ENCODE measurements at places on chromosomes 7 and 10.

- DNase-seq: no peak
Observed at GRCh38 chr10:121527690-121528089, 70.6 kb downstream of the FGFR2 start.

DNA sequence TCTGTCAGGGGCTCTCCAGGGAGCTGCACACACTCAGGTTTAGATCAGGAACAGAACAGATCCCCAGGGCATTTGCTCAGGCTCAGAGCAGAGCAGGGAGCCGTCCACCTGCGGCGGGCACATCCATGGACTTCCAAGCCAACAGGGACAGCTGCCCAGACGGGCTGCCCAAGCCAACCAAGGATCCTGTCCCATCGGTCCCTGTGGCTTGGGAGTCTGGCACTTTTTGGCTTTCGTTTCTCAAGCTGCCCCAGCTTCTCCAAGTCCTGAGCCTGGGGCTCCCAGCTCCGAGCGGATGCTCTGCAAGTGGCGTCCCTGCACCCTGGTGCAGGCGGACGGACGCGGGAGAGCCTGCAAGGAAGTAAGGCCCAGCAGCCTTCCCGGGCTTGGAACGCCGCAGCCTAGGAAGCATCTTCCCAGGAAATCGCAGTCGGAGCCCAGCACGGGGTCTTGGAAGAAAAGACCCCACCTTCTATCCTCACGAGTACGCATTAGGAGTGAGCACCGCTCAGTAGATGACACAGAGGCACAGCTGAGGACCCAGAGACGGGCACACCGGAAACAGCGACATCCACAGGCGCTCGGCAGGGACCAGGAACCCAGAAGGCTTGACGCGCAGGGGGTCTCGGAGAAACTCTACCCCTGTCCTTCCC lies 6.0 kb downstream of the GPR146 start:
- DNase-seq: no peak

DNA sequence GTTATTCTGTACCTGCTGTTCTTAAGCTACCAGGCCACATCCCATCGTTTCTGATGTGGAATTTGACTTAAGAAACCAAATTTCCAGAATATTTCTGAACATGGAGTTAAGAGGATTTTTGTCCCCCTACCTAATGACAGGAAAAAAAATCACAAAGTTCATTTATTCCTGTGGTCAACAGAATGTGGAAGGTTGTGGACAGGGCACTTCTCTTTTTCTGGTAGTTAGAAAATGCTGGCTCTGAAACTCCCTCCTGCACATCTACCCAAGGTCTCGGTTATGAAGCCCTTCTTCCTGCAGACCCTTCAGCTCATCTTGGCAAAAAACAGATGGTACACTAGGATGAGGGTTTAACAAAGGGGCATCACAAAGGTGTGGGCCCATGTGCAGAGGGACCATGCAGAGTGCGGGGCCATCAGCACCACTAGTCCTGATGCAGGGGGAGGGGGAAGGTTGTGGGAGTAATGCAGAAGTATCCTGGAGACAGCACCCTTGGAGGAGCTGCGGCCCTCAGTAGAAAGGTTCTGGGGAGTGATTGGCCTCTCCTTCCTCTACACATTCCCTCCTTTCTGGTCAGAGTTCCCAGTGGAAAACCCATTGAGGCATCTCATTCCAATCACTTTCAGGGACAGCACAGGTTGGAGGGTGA lies 9.8 kb downstream of the ALOX5 start:
- no peak for DNase-seq

DNA sequence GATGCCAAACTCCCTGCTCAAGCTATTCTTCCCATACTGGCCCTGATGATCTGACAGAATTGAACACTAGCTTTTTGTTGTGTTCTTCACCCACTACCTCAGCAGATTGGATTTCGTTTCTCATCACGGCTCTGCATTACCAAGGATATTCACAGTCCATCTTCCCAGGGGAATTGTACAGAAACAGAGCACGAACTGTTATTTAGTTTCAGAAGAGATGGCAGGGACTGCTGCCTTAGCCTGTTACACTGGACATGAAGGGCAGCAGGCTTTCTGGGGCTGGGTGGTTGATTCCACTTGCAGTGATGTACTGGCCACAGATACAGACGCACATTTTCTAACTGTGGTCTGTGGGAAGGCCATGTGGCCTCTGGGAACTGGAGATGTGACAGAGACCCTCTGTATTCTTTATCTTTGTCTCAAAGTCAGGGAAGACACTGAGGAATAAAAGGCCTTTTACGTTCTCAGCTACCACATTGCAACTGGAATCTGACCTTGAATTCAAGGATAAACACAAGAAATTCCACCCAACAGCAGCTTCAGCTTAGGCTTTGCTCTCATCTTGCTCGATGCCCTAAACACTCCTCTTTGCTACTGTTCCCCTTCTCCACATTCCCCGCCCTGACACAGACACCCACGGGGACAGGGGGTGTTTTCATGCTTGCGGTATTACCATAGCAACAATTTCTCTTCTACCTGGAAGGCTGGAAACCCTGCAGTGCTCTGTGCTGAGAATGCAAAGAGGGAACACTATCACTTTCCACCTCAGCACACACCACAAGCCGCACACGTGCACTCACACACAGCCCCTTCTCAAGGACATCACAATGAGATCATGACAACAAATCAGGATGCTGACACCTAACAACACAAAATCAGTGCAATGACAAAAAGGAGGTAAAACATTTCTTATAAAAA lies 81.7 kb downstream of the RNF216 start:
- DNase-seq: peak; percentile 73

- DNase-seq: no peak
Observed at GRCh38 chr7:85509476-85509875, 322.6 kb upstream of the SEMA3D start.

DNA sequence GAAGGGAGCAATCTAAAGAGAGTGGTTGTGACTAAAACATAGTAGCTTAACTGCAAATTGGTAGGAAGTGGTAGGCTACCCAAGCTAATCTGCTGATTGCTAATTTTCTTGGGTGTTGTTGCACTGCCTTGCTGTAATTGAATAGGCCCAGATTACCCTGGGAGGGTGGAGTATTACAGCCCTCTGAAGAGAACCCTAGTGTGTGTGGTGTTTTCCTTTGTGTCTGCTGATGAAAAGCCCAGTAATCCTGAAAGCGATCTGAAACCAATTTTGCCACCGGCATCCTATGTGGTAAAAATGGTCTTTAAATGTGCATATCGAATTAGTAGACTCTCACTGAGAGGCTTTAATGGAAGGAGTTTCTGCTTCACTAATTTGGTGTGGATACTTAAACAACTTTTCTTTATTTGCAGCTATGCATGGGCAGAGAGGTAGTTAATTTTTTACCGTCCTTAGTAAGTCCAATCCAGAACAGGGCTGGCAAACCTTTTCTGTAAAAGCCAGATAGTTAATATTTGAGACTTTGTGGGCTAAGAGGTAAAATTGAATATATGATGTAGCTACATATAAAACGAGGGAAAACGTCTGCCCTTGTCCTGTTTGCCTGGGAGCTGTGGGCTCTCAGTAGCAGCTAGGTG lies 92.5 kb downstream of the CSTF2T start:
- no peak for DNase-seq

DNA sequence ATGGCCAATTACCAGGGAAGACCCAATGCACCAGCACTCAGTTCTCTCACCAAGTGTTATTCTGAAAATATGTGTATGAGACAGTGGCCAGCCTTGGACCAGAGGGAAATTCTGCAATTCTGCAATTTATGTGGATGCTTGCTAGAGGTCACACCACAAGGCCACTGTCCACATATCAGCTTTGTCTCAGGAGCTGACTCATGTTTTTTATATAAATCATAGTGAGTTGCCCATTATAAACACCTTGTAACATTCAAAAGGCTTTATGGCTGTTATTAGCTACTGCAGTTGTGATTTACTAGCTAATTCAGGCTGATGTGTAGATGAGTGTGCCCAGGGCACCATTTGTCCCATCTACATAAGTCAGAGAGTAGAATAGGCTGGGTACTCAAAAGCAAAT lies 649.0 kb downstream of the LRMDA start:
- DNase-seq: no peak

GRCh38 chr7:84104826-84105225 lies 89.8 kb downstream of the SEMA3A start:
- no peak for DNase-seq

- no peak for DNase-seq
Observed at GRCh38 chr7:2651336-2651735, 19.6 kb downstream of the TTYH3 start.

- no peak for DNase-seq
Observed at GRCh38 chr10:86862373-86862772, 95.0 kb downstream of the MMRN2 start.

- no peak for DNase-seq
Observed at GRCh38 chr10:87064651-87065050, 30.0 kb downstream of the GLUD1 start.

DNA sequence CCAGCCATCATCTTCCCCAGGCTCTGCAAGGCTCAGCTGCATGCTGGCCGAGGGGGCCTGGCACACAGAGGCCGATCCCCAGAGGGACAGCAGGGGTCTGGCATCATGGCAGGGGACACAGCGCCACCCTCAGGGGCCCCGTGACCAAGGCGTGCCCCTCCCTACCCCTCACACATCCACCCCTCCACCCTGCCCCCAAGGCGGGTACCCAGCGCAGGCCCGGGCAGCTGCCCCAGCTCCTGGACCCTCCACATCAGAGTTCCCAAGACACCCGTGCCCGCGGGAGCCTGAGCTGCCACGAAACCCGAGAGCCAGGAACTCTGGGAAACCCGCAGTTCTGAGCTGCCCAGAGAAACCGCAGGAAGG lies 46.5 kb upstream of the TNRC18 start:
- no peak for DNase-seq

DNA sequence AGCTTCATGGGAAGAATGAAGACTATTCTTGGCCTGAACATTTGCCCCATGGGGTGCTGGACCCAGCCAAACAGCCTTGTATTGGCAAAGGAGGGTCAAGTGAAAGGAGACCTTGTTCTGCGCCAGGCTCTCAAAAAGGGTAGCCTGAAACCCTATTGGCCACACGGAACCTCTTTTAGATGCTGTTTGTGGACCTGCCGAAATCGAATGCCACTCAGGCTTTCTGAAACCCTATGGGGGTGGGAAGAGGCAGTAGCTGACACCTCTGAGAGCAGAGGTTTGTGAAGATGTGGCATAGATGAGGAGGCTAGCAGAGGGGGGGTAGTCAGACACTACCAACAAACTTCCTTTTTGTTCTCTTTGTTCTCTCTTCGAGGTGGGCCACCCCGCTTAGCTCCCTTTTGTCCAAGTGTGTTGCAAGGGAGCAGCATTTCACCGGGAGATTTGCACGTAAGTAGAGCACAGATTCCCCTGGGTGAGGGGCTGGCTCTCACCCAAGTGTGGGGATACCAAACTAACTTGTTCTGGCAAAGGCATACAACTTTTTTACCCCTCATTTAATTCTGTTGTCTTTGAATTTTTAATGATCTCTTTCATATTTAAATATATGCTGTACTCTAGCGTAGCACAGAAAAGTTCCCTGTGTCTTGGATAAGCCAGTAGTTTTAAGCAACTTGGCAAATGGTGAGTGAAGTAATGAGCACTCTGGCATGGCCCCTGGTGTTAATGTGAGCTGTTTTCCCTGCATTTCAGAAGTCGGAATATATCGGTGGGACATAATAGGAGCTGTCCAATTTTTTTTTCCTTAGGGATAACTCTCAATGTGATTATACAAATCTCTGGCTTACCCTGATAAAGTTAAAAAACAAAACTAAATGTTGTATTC lies 107.7 kb downstream of the SEPTIN7 start:
- no peak for DNase-seq

DNA sequence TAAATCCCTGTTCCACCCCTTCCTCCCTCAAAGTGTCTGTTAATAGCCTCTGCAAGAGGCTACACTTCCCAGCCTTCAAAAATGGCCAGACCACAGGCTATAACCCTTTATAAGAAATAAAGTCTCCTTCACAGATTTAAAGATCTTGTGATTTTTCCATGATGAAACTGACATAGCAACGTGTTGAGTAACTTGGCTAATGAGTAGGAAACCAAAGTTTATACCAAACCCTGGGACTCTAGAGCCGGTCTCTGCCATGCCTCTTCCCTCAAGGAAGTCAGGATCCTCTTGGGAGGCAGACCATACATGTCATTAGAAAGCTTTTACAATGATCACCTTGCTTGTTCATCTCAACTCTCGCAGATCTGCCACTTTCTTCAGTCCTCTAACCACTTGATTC lies 44.4 kb downstream of the GRM8 start:
- DNase-seq: no peak

DNA sequence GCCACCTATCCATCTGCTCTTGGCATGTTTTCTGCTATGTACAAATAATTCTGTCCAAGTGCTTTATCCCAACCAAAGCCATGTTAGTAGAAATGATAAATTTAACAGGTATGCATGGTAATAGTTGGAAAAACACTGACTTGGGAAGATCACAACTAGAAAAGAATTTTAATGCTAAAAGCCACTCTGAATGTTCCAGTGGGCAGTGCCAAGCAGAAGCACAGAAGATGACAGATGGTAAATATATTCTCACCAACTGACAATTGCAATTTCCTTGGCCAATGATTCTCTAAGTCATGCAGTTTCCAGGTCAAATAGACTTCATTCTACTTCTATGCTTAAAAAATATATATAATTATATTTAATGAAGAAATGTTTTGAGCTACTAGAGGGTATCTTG lies 83.6 kb upstream of the SEMA3C start:
- DNase-seq: no peak

- DNase-seq: no peak
Observed at GRCh38 chr7:110762546-110763225, 328.2 kb upstream of the LRRN3 start.

DNA sequence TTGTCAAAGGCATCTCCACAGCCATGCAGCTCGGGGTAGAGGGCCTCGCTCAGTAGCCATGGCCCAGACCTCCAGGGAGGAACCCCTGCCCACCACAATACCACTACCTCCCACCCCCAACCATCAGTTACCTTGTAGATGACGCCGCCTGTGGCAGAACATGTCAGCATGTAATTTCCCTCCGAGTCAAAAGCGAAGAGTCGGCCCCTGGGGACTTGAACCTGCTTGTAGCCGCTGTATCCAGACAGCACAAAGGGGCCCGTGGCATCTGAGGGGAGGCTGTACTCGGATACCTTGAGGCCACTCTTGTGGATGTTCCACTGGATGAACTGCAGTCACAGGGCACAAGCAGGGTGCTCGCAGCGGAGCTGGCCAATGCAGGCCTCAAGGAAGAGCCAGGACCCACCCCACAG lies 16.3 kb upstream of the CYREN start:
- peak; percentile 70 for DNase-seq

DNA sequence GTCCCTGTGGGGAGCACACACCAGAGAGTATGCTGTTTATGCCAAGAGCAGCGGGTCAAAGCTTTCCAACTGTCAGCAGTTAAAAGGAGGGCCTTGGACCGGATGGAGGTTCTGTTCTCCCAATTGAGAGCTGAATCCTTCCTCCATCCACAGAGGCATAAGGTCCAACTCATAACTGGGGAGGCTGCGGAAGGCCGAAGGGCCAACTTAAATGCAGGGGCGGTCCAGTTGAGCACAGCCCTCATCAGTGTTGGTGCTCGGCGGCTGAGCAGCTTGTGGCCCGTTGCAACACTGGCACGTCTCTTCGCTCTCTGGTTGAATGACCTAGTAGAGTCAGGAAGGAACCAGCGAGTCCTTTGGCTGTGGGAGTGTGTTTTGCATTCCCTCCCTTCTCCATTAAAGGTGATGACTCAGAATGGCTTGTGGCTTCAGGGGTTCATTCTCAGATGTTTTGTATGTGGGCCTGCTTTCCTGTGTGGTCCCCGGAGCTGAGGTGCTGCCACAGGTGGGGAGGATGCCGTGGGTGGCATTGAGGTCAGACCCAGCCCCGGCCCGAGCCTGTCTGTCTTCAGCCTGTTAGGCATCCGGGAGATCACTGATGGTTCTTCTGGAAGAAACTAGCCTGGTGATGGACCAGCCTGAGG lies 44.8 kb upstream of the DMBT1 start:
- peak; percentile 41 for DNase-seq

- no peak for DNase-seq
Observed at GRCh38 chr7:20299647-20300312, 30.9 kb upstream of the ITGB8 start.

- DNase-seq: no peak
Observed at GRCh38 chr7:138030679-138031351, 28.9 kb upstream of the CREB3L2 start.

All from GM06990 (cell line).